ENCODE measurements at places on chromosomes 1 and 21. TPM values are rescaled to one million over a fixed set of nuclear protein-coding genes. Genes with fewer than 3 reads are reported as not detected.

AMPD1 gene
- total RNA-seq, result not detected

DAB1 gene
- 1.2 TPM for total RNA-seq

ALX3 gene
- not detected for total RNA-seq

KMO gene
- total RNA-seq, result 2.5 TPM

CLDN8 gene
- not detected for total RNA-seq

Measured in aorta (tissue), 5 donors.